ENCODE measurements at places on chromosomes 13 and 19. TPM values are rescaled to one million over a fixed set of nuclear protein-coding genes. Genes with fewer than 3 reads are reported as not detected.
A peak's percentile ranks its signal among the peaks of the same experiment; 100 is the strongest.

- no peaks in the 10 kb centered on the region for H3K4me1 ChIP-seq
- H3K27ac ChIP-seq, result no peak overlapping the region
- H3K4me3 ChIP-seq, result no peak overlapping the region
- H3K27me3 ChIP-seq, result no peaks in the 10 kb centered on the region
These were observed 19.1 kb downstream of the TCF3 start for GRCh38 chr19:1633269-1633826.

Gene SLC10A2
- not detected for total RNA-seq

GRCh38 chr19:46732966-46733689 lies 12.7 kb upstream of the FKRP start:
- H3K27me3 ChIP-seq, result no peaks in the 10 kb centered on the region
- peaks cover 35% of the 10 kb centered on the region for H3K4me1 ChIP-seq
- peak; percentile 73 for DNase-seq
- H3K27ac ChIP-seq, result peak overlapping the region; percentile 11
- H3K36me3 ChIP-seq, result peaks cover 84% of the 10 kb centered on the region

GRCh38 chr19:7983995-7984837 lies 21.2 kb downstream of the ELAVL1 start:
- H3K4me1 ChIP-seq, result peaks cover 28% of the 10 kb centered on the region
- H3K27me3 ChIP-seq, result no peaks in the 10 kb centered on the region
- no peak overlapping the region for H3K4me3 ChIP-seq

GRCh38 chr13:110713642-110713952 lies at the start of gene ING1:
ING1 (plus strand) TSS chr13:110713700; CDS start chr13:110714150, 450 bp downstream.
- no peak for DNase-seq
- H3K27me3 ChIP-seq, result no peaks in the 10 kb centered on the region
- H3K36me3 ChIP-seq, result no peaks in the 10 kb centered on the region
- peaks cover 27% of the 10 kb centered on the region for H3K4me1 ChIP-seq

- H3K27ac ChIP-seq, result no peak overlapping the region
- no peaks in the 10 kb centered on the region for H3K4me1 ChIP-seq
- no peak overlapping the region for H3K4me3 ChIP-seq
- no peaks in the 10 kb centered on the region for H3K27me3 ChIP-seq
- peaks cover 82% of the 10 kb centered on the region for H3K36me3 ChIP-seq
These were observed 69.1 kb downstream of the RBM26 start for GRCh38 chr13:79336966-79337365.

DNA sequence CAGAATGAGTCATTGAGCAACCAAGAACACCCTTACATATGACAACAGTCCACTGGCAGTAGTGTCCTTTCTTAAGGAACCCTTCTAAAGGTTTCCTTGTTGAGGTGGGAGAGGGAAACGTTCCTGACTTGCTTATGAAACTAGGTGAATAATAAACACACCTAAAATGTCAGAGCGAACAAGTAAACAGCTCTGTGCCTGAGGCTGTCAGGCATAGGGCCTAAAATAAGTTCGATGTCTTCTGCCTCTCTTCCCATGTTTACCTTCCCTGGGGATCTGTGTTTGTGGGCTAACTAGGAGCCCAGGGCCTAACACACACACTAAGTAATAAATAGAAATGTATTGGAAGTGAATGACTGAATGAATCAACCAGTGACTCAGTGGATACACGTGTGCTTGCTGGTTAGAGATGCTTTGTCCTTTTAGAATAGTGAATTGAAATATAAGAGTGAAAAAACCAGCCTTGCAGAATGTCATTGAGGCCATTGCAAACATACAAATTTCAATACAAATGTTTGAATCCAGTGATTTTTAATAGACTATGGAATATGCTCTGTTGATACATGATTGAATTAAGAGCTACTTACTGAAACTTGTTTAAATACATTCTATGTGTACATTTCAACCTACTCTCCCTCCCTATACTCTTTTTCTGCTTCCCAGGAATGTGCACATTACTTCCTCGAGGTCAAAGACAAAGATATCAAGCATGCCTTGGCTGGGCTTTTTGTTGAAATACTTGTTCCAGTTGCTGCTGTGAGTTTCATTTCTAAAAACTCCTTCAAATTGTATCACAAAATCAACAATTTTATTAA lies 102.9 kb downstream of the FRY start:
- no peak overlapping the region for H3K27ac ChIP-seq
- H3K4me3 ChIP-seq, result no peak overlapping the region
- no peak for DNase-seq
- no peaks in the 10 kb centered on the region for H3K36me3 ChIP-seq
- no peaks in the 10 kb centered on the region for H3K27me3 ChIP-seq

DNA sequence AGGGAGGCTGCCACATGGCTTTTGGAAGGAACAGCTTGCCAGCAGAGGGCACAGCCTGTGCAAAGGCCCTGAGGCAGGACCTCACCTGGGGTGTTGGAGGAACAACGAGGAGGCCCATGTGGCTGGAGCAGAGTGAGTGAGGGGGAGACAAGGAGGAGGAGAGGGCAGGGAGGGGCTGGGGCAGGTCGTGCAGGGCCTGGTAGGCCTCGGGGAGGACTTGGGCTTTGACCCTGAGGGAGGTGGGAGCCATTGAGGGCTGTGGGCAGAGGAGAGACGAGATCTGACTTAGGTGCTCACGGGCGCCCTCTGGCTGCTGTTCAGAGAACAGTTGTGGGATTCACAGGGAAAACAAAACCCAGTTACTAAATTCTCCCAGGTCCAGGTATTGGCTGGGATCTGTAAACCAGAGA lies 25.2 kb downstream of the ZNRF4 start:
- H3K36me3 ChIP-seq, result no peaks in the 10 kb centered on the region
- H3K27ac ChIP-seq, result no peak overlapping the region
- no peaks in the 10 kb centered on the region for H3K4me1 ChIP-seq
- peaks cover 42% of the 10 kb centered on the region for H3K27me3 ChIP-seq
- H3K4me3 ChIP-seq, result no peak overlapping the region
- no peak for DNase-seq

Gene TPP2
- total RNA-seq, result 43.4 TPM

Gene GZMM
- 2.9 TPM for total RNA-seq

DNA sequence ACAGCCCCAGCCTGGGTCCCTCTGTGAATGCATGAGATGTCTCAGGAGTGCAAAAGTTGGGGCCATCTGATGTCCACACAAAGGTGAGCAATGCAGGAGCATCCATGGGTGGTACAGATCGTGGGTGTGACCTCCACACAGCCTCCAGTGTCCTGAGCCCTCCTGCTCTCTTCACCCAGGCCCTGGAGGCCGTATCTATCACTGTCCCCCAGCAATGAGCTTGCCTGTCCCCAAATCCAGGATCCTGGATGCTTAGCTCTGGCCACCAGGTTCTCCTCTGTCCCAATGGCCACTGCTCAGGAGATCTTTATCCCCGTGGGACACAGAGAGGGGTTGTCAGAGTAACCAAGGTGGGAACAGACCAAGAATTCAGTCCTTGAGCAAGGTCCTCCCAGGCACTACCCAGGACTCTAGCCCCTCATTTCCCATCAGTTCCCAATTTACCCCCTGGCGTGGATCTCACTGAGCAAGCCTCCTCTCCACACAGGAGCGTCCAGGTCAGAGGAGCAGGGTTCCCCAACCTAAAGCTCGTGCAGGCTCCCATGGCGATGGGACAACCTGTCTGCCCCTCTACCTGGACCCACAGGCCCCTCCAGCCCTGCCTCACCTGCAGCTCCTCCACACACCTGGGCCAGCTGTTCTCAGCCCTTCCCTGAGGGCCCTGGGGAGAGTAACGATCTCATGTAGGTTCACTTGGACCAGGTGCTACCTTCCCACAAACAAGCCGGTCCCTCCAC lies 11.3 kb downstream of the CEACAM21 start:
- no peak overlapping the region for H3K4me3 ChIP-seq
- no peaks in the 10 kb centered on the region for H3K4me1 ChIP-seq
- DNase-seq, result no peak
- no peak overlapping the region for H3K27ac ChIP-seq
- H3K27me3 ChIP-seq, result peaks cover 5% of the 10 kb centered on the region

- no peaks in the 10 kb centered on the region for H3K36me3 ChIP-seq
- H3K4me3 ChIP-seq, result no peak overlapping the region
- H3K27me3 ChIP-seq, result no peaks in the 10 kb centered on the region
- no peak for DNase-seq
These were observed 51.6 kb upstream of the POMP start for GRCh38 chr13:28607187-28607955.

GRCh38 chr13:94239135-94239534 lies 240.3 kb downstream of the DCT start:
- no peak for DNase-seq
- H3K27me3 ChIP-seq, result no peaks in the 10 kb centered on the region
- H3K4me1 ChIP-seq, result no peaks in the 10 kb centered on the region
- H3K36me3 ChIP-seq, result no peaks in the 10 kb centered on the region
- H3K27ac ChIP-seq, result no peak overlapping the region

Gene C19orf67
- not detected for total RNA-seq

Gene DENND1C
- total RNA-seq, result 8.7 TPM

Gene PEG3
- 5.7 TPM for total RNA-seq

GRCh38 chr19:53908106-53908934 lies 758 bp upstream of the CACNG7 start:
- no peaks in the 10 kb centered on the region for H3K4me1 ChIP-seq
- H3K36me3 ChIP-seq, result no peaks in the 10 kb centered on the region
- H3K27me3 ChIP-seq, result peaks cover 65% of the 10 kb centered on the region

Gene SLC25A41
- not detected for total RNA-seq

GRCh38 chr19:37983153-37983552 lies 76.1 kb downstream of the SIPA1L3 start:
- H3K4me3 ChIP-seq, result no peak overlapping the region
- peaks cover 29% of the 10 kb centered on the region for H3K4me1 ChIP-seq
- no peak overlapping the region for H3K27ac ChIP-seq
- peak; percentile 16 for DNase-seq
- H3K27me3 ChIP-seq, result no peaks in the 10 kb centered on the region

DNA sequence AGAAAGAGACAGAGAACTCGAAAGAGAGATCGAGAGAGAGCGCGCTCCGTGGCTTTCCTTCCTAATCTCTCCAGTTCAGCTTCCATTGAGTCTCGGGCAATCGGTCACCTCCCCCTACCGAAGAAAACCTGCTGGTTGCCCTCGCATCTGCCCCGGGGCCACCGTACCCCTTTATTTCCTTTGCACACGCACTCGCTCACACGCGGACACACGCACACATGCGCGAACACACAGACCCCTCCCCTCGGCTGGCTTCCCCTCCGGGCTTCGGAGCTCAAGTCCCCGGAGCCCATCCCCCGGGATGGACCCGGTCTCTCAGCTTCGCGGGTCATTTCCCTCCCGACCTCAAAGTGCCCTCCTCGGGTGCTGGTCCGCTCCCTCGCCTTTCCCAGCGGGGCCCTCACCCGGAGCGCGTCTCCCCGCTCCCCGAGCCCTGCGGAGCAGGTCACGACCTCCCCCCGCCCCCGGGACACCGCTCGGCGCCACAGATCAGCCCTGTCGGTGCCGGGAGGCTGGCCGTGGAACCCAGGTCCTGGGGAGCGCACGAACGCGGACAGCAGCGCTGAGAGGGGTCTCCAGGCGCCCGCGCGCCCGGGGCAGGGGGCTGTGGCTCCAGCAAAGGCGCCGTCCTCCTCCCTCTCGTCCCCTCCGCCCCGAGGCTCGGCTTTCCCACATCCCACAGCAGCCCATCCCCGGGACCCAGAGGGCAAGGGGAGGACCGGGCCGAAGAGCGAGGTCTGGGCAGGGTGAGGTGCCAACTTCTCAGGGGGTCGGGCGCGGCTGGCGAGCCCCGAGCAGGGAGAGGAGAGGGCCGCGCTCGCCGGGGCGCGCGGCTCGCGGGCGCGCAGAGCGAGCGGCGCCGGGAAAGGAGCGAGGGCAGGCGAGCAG lies 1.8 kb downstream of the DACH1 start:
- H3K4me1 ChIP-seq, result no peaks in the 10 kb centered on the region
- peak overlapping the region; percentile 77 for H3K27ac ChIP-seq
- peaks cover 12% of the 10 kb centered on the region for H3K27me3 ChIP-seq
- DNase-seq, result peak; percentile 66
- H3K36me3 ChIP-seq, result no peaks in the 10 kb centered on the region

Gene NKG7
- total RNA-seq, result 25.1 TPM

Gene KLK2
- not detected for total RNA-seq

GRCh38 chr13:94093652-94094315 lies 385.7 kb downstream of the DCT start:
- H3K27me3 ChIP-seq, result no peaks in the 10 kb centered on the region
- H3K36me3 ChIP-seq, result no peaks in the 10 kb centered on the region
- DNase-seq, result no peak
- no peaks in the 10 kb centered on the region for H3K4me1 ChIP-seq
- H3K27ac ChIP-seq, result no peak overlapping the region

DNA sequence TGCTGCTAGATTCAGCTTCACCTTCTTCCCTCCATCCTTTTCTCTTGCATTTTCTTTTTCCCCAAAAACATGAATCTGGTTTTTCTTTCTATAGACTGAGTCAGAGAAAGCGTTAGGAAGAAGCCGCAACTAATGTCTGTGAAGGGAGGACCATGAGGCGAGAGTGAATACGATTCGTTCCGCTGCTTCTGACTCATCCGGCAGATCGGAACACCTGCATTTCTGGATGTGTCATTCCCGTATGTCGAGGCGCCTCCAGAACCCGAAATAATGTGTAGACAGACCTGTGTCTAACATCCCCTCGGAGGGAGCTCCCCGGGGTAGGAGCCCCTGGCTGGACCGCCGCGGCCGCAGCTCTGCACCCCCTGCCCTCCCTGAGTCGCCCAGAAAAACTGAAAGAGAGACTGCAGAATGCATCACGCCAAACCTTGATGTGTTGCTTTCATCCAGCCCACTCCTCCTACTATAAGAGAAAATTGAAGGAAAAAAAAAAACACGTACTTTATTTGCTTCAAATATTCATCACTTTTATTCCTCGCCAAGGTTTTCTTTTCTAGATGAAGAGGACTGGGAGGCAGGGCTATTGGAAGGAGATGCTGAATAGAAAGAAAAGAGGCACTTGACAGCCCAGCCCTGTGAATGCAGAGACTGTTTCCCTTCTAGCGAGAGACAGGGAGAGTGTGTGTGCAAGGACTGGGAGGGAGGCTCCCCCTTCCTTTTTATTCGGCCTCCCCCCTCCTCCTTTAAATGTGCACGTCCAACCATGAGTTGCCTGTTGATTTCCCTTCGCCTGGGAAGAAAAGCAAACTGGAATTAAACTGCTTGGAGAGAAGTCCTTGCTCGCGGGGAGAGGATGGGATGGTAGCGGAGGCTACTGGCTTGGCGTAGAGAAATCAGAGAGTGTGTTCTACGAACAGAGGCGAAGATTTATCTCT lies 616 bp upstream of the PCDH17 start:
- H3K27me3 ChIP-seq, result peaks cover 69% of the 10 kb centered on the region
- H3K4me1 ChIP-seq, result peaks cover 17% of the 10 kb centered on the region
- peak; percentile 41 for DNase-seq
- H3K36me3 ChIP-seq, result no peaks in the 10 kb centered on the region
- peak overlapping the region; percentile 59 for H3K4me3 ChIP-seq

Gene FAAP24
- total RNA-seq, result 0.90 TPM

- DNase-seq, result no peak
- no peaks in the 10 kb centered on the region for H3K4me1 ChIP-seq
- H3K36me3 ChIP-seq, result peaks cover 53% of the 10 kb centered on the region
- H3K27me3 ChIP-seq, result no peaks in the 10 kb centered on the region
- no peak overlapping the region for H3K4me3 ChIP-seq
These were observed 27.7 kb downstream of the LCP1 start for GRCh38 chr13:46154136-46154801.

Gene KLK3
- total RNA-seq, result not detected

Measured in upper lobe of right lung (tissue), 1 donor.